AML-193 (cell line): ENCODE measurements at places on chromosomes 7 and 10.

- DNase-seq, result no peak
These were observed 256.9 kb upstream of the FZD1 start for GRCh38 chr7:91007371-91007770.

DNA sequence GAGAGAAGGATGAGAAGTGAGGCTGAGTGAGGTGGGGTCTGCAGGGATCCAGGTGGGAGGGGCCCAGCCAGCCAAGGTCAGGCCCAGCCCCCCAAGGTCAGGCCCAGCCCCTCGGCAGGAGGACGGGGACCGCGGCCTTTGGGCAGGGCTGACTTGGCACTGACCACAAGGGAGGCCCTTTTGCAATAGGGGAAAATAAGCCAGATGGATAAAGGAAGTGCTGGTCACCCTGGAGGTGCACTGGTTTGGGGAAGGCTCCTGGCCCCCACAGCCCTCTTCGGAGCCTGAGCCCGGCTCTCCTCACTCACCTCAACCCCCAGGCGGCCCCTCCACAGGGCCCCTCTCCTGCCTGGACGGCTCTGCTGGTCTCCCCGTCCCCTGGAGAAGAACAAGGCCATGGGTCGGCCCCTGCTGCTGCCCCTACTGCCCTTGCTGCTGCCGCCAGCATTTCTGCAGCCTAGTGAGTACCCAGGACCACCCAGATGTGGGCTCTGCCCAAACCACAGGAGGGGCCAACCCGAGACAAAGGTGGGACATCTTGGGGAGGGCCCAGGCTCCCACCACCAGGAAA is at the start of gene PILRA:
PILRA (plus strand) TSS at position 227 of the 571 bp plus-strand sequence; CDS start at position 397, 170 bp downstream.
- peak; percentile 69 for DNase-seq

- no peak for DNase-seq
These were observed 331.3 kb upstream of the COBL start for GRCh38 chr7:51647931-51648351.

DNA sequence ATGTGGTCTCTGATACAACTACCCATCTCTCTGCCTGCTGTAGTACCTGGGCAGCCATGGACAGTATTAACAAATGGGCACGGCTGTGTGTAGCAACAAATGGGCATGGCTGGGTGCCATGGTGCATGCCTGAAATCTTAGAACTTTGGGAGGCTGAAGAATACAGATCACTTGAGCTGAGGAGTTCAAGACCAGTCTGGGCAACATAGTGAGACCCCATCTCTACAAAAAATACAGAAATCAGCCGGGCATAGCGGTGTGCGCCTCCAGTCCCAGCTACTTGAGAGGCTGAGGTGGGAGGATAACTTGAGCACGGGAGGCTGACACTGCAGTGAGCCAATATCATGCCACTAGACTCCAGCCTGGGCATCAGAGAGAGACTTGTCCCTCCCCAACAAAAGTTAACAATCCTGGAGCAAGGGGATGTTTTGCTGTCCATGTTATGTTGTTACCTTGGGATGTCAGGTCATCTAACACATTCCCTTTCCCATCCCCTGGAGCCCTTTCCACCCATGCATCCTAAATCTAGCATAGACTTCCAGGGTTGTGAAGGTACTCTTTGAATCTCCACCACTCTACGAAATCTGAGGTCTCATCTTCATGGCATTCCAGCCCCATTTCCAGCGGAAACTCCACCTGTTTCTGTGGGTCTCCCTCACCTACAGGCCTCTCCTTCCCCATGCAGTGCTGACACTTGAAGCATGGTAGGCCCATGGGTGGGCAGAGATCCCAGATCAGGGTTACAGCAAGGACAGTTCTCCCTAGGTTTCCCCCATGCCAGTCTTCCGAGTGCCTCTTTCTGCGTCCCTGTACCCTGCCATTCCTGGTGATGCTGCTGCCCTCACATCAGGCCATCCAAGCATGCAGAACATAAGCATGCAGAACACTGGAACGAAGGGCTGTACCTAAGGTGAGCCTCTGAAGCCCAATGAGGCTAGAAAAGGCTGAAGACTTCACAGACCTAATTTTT is 13.1 kb downstream of the FXYD4 start:
- no peak for DNase-seq

GRCh38 chr7:136890399-136890798 is 21.9 kb downstream of the CHRM2 start:
- DNase-seq, result no peak

DNA sequence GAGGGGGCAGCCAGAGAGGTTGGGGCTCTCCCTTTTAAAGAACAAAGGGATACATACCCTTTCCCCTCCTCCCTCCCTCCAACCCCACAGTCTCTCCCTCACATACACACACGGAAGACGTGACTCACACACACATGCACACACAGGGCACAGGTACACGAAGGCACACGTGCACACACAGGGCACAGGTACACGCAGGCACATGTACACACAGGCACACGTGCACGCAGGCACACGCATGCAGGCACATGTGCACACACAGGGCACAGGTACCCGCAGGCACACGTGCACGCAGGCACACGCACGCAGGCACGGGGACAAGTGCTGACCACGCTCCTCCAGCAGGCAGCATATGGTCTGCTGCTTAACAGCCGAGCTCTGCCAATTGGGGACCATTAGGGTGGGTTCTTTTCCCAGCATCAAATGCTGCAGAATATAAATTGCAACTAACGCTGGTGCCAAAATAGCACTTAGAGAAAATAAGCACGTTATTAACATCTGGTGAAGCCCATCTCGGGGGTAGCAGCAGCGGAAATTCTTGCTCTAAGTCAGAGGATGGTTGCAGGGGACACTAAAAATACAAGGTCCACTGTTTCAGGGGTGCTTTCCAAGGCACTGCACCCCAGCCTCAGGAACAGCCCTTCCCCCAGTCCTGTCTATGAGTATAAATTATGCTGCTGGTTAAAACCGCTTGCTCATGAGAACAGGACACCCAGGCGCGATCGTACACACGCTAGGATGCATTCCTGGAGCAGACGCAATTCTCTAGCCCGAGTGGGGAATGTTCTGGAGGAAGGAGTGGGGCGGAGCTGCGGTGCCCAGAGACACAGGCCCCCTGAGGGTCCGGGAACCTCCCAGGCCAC is 55.2 kb upstream of the TNRC18 start:
- DNase-seq, result no peak

DNA sequence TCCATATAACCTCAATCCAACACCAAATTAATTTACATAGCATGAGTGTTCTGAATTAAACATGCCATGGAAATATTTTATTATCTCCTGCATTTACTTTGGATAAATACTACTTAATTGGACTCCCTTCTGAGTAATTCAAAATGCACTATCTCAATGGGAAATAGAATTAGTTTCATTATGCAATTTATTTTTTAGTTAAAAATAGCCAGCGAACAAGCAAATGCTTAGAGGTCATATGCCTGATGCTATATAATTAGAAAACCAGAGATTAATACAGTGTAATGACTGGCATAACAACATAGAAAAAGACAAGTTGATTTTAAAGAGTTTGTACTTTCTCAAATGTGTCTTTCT is 161.0 kb upstream of the LAMB4 start:
- DNase-seq, result no peak

DNA sequence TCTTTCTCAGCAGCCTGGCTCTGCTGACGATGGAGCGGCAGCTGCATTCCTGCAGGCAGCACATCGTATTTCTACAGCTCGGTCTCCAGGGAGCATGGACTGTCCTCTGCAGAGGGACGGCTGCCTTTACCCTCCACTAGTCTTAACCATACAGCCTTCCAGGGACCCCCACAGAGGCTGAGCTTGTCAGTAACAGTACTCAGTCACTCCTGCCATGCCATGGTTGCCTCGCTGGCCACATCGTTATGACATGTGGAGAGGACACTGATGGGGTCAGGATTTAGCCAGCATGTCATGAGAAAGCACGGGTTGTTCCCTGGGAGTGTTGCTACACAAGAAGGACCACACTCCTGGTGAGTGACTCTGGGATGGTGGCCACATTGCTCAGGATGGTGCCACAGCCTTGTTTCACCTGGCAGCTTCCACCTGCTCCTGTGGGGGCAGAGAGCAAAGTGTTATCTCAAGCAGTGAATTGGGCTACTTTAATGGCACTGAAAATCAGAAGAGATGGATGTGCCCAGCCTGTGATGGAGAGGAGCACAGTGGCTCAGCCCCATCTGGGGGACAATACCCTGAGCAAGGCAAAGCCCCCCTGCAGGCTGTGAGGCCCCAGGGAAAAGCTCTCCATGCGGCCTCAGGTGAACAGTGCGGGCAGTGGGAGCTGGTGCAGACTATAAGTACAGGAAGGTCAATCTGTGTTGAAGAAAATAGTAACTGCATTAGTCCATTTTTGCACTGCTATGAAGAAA is 443.9 kb downstream of the TCERG1L start:
- no peak for DNase-seq

- DNase-seq, result no peak
These were observed 138.4 kb downstream of the PAXIP1 start for GRCh38 chr7:154864523-154864891.

GRCh38 chr7:16816824-16817223 is 12.0 kb upstream of the AGR2 start:
- DNase-seq, result peak; percentile 57

GRCh38 chr7:44158873-44159631 is 17.9 kb upstream of the MYL7 start:
- DNase-seq, result no peak

- DNase-seq, result peak; percentile 68
These were observed at the start of gene HHEX for GRCh38 chr10:92689663-92690210. Gene HHEX, plus strand, starts transcription at chr10:92689955. Its CDS starts 32 bp downstream, at chr10:92689987.

DNA sequence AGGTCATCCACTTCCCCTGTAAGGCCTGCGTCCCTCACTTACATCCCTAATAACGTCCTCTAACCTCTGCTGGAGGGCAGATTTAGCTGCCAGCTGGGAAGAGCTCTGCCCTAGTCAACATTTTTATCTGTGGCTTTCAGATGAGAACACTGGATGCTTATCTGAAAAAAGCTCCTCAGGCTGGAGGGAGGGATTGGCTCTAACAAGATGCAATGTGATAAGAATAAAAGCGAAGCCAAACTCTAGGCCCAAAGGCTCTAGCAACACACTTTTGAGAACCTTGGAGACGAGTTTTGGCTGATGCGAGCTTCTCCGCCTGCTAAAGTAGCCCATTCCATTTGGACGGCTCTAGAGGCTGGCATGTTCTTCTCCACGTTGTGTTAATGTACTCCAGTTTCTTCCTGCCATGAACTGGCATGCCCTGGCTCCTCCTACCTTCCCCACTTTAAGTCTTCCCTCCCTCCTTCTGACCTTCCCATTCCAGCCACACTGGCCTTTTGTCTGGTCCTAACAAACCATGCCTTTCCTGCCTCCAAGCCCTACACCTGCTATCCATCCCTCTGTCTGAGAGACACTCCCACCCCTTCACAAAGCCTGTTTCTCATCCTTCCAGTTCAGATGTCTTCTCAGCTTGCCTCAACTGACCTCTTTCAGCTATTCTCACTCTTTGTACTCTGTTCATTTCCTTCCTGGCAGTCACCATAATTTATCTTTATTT is 62.5 kb upstream of the ATRNL1 start:
- DNase-seq, result no peak

DNA sequence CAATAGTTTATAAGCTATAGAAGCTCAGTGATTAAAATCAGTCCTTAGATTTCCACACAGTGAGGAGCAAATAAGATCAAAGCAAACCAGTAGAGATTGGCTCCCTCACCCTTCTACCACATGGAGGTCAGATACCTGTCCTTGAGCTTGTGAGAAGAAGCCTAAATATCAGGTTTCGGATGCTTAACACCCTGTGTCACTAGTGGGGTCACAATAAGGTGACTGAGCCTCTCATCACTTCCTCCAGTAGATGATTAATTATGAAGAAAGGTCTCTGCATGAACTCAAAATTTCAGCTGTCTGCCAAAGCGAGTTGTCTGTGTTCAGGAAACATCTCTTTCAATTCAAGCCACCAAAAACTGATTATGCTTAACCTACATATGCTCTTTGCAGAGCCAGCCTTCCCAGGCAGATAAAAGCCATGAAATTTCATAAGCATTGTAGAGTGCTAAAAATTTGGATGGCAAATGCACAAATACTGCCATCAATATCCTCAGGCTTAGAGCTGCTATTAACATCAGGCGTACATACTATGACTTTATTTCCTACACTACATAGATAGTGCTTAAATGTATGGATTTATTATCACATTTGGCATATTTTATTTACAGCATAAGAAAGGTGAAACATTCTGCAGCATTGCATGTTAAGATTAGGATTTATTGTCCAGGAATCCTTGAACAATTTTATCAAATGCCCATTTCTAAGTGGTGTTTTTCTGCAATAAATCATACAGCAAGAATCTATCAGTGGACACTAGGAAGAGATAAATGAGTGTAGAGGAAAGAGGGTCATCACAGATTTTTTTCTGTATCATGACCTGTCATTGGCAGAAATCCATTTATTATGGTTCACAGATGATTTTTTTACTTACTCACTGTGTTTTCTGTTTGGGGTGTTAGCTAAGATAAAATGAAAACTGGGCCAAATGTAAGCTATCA is 285.1 kb upstream of the SP8 start:
- DNase-seq, result no peak

DNA sequence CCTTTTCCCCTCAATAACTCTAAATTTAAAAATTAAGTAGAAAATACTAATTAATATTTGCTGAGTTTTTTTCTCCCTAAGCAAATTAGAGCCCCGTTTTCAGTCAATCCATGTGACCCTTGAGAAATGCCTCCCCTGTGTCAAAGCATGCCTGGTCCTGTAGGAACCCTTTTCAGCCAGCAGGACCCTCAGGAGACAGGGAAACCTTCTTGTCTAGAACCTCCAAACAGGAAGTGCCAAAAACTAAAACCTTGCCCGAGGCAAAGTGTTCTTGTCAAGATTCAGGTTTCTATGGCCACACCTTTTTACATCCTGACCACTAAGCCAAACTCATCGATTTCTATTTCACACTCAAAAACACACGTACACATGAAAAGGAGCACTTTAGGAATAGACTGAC is 60.1 kb upstream of the NFE2L3 start:
- peak; percentile 1 for DNase-seq

DNA sequence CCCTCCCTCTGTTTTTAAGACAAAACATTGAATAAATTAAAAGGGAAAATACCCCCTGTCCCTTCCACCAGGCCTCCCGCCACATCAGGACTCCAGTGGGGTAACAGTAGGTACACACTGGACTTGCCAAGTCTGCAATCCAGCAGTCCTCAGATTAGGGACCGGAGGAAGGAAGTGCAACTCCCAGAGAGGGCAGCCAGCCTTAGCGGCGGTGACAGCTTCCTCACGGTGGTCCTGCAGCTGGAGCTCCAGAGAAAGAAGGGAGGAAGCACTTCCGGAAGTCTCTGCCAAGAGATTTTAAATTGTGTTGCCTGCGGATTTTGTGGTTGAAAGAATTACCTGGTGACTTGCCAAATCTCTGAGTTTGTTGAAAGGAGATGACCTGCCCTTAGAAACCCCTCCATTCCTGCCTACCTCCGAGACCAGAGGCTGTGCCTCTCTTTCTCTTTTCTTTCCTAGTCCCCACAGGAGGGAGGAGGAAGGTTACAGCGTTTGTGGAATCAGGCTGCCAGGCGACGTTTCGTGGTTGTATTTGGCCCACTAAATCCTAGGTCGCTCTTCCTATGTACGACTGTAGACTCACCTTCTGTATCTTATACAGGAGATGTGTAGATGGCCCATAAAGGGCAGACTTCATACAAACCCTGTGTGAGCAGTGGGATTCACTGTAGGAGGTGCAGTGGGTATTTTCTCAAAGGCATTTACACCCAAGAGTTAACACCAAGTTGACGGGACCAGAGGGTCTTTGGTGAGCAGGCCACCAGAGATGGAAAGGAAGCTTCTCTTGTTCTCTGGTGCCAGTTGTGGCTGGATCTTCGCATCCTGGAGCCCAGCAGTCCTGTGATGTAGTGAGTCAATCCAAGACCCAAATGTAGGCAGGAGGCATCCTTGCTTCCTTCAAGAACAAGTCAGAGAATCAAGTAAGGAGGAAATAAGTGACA is 77.9 kb downstream of the INSIG1 start:
- peak; percentile 5 for DNase-seq
